Astrocyte of the spinal cord (primary cell): ENCODE measurements at places on chromosomes 11 and 22.

- no peak for DNase-seq
Observed at GRCh38 chr11:69499186-69499917, 17.9 kb downstream of the LINC01488 start.

- DNase-seq = no peak
Observed at GRCh38 chr11:60813324-60813723, 28.2 kb downstream of the MS4A10 start.

- DNase-seq = no peak
Observed at GRCh38 chr11:12019866-12020416, 11.5 kb upstream of the DKK3 start.

GRCh38 chr11:28615542-28615941, 507.4 kb downstream of the METTL15 start:
- peak; percentile 31 for DNase-seq

DNA sequence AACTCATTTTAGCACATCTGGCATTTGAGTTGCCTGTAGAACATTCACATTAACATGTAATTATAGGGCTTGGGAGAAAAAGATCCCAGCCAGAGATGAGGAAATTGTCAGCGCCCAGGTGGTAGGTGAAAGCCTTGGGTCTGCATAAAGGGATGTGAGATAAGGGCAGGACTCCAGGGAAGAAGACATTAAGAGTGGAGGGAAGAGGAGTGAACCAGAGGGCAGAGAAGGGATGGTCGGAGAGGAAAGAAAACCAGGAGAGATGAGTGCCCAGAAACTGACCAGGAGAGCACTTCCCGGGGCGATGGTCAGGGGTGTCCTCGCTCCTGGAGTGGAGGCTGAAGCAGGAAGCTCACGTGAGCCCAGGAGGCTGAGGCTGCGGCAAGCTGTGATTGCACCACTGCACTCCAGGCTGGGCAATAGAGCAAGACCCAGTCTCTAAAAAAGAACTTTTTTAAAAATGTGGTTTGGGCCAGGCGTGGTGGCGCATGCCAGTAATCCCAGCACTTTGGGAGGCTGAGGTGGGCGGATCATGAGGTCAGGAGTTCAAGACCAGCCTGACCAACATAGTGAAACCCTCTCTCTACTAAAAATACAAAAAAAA, 20.3 kb upstream of the DGKZ start:
- DNase-seq = no peak

DNA sequence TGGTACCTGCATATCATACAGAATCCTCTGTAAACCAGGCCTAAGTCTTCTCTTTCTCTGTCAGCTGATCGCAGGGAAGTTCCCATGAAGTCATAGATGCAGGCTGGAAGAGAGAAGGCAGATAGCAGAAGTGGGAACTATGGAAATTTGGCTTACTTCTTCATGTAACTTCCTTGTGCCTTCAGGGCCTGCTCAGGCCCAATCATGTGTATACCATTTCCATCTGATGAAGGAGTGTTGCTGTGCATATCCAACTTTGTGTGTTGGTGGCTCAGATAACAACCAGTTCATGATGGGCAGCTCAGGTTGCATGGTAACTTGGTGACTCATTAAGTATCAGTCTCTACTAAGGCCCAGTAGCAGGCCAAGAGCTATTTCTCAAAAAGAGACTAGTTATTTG, 53.1 kb upstream of the CEP295 start:
- no peak for DNase-seq

DNA sequence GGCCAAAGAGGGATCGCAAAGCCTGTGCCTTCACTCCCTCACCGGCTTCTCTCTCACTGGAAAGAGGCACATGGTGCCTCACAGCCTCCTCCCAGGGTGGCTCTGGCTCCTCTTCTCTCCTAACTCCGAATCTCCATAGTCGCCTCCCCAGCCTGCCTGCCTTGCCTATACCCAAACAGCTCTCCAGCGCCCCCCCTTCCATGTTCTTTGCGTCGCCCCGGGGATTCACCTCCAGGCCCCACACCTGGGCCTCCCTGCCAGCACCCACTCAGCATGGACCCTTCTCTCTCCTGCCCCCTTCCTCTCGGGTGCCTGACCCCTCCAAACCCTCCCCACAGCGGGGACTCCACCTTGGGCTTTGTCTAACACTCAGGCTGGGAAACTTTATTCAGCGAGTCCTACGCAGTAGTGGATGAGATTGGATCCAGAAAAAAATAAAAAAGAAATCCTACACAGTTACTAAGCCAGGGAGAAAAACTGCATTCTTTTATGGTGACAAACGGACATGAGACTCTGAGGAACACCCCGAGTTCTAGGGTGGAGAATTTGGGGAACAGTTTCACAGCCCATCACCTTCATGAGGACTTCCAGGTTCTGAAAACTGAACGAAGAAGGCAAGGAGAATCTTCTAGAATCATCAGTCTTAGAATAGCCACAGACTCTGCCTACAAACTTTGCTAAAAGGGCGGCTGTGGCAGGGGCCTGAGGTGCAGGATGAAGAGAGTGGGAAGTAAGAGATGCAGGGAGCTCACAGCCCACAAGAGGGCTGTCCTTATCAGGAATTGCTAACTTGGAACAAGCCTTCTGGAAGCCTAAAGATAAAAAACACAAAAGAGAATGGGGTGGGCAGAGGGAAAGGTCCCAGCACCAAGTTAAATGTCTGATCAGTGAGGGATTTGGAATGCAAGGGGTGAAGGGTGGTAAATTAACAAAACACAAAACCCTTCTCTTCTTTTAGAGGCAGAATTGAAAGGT, 5.3 kb downstream of the PPM1F start:
- DNase-seq = peak; percentile 59

GRCh38 chr11:62553839-62554361, 7.3 kb upstream of the AHNAK start:
- peak; percentile 89 for DNase-seq

GRCh38 chr11:67002297-67002913, 20.5 kb upstream of the SYT12 start:
- no peak for DNase-seq

GRCh38 chr22:27801202-27801615, 347 bp downstream of the MN1 start:
- peak; percentile 39 for DNase-seq

- peak; percentile 0 for DNase-seq
Observed at GRCh38 chr11:70751142-70751734, 352.9 kb downstream of the CTTN start.

DNA sequence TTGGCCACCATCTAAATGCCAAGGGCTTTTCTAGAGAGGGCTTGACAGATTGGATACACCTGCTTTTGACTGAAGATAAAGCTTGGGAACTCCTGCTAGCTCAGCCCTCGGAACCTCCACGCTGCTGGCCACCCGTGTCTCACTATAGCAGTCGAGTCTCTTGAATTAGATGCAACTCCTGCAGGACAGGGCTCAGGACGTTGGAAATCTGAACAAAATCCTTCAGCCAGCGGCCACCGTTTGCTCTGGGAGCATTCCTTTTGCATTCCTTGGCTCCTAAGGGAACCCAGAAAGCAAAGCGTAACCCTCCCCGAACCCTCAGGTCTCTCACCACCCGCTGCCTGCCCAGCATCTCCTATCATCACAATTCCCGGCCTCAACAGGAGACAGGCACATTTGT, 77.8 kb downstream of the GRIK4 start:
- no peak for DNase-seq

DNA sequence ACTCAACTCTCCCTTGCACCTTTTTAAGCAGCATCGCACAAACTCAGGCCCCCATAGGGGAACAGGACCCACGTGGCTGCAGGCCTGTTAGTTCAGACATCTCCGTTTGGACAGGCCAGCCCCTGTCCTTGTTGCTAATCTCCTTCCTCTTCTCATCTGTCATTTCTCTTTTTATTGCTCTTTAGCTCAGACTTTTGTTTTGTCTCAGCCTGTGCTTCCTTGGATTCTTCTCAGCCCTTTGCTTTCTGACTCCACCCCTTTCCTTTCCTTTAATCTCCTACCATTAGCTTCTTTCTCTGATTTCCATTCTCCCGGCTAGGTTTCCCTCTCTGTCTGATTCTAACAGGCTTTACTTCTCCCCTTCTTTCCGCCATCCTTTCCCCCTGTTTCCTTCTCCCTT, 68.7 kb downstream of the SCN3B start:
- DNase-seq = no peak

DNA sequence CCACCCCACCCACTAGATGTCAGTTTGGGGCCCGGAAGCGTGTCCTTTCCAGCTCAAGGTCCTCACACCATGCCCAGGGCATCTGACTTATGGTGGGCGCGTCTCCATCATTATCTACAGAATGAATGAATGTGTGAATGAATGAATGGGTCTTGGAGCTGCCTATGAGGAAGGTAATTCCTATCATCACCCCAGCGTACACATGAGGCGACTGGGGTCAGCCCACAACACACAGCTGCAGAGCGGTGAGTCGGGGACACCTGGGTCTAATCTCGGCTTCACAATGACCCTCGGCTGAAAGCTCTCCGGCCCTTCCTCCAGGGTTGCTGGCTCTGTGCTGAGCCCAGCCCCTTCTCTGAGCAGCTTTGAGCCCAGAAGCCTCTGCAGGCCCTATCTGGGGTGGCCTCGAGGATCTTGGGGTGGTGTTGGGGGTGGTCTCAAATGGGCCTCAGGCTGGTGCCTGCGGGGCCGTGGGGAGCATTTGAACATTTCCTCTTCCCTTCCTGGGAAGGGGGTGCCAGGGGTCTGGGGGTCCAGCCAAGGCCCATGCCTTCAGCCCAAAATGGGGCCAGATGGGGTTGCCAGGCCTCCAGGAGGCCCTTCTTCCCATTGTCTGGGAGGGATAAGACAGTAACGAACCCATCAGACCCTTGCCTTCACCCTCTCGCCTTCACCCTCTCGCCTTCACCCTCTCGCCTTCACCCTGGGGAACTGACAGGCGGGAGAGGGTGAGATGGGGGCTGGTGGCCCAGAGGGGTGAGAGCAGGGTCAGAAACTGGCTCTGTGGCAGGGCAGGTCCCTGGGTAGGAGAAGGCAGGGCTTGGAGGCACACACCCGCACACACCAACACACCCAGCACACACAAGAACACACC, 82.4 kb downstream of the MYEOV start:
- no peak for DNase-seq

DNA sequence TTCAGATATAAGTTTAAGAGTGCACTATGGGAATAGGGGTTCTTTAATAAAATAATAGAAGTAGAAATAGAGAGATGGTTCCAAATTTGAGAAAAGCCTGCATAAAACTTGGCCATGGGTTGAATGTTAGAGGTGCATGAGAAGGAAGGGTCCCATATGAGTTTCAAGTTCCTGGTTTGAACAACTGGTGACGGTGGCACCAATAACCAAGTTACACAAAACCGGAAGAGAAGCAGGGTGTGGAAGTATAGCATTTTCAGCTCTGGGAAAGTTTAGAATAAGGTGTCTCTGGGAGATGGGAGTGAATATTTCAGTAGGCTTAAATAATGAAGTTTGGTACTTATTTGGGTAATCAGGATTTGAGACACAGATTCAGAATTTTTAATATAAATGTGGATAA, 2.4 kb downstream of the CASP1 start:
- DNase-seq = no peak

DNA sequence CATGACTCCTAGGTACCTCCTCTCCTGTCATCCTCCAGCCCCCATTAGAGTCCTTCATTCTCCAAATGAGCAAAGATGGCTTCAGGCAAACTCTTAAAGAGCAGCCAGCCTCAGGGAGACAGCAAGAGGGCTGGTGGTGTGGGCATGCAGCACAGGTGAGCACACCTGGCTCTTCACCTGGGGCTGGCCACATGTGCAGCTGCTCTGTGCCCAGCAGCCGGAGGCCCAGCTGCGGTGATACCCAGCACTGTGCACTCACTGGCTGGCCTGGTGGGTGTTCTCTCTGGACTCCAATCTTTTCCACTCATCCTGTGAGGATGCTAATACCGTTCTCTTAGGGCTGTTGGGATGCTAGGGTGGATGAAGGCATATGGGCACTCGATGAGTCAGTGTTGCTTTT, 106.1 kb upstream of the PARVA start:
- no peak for DNase-seq

- DNase-seq = no peak
Observed at GRCh38 chr11:110764485-110764884, 52.2 kb upstream of the ARHGAP20 start.

- no peak for DNase-seq
Observed at GRCh38 chr11:65206901-65207300, 25.2 kb downstream of the CAPN1 start.

DNA sequence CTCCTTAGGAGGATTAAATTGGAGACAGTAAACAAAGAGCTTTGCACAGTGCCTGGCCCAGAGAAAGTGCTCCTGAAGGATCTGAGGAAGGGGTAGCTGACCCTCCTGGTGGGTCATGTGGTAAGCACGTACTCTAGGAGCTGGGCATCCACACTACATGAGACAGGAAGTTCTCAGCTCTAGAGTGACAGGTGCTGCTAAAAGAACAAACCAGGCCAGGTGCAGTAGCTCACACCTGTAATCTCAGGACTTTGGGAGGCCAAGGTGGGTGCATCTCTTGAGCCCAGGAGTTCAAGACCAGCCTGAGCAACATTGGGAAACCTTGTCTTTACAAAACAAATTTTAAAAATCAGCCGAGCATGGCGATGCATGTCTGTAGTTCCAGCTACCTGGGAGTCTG, 13.1 kb downstream of the SLC43A1 start:
- DNase-seq = no peak

DNA sequence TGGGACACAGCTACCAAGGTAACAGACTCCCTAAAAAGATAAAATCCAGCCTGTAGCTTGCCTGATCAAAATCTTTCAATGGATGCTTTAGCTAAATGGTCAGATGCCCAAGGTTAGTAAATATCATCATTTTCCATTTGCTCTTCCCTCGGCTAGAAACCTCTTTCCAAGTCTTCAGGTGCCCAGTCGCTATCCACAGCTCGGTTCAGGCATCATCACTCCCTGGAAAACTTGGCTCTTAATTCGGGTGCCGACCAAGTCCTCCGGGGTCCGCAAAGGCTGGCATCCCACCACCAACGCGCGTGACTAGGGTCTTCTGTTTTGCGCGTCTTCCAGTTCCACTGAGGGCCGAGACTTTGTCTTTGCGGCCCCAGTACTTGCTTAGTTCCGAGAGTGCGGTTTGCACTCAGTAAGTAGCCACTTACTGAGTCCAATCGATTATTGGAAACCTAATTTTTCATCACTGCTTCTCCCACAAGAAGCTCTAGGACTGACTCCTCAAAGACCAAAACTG, 44.3 kb downstream of the OR4D9 start:
- peak; percentile 38 for DNase-seq

DNA sequence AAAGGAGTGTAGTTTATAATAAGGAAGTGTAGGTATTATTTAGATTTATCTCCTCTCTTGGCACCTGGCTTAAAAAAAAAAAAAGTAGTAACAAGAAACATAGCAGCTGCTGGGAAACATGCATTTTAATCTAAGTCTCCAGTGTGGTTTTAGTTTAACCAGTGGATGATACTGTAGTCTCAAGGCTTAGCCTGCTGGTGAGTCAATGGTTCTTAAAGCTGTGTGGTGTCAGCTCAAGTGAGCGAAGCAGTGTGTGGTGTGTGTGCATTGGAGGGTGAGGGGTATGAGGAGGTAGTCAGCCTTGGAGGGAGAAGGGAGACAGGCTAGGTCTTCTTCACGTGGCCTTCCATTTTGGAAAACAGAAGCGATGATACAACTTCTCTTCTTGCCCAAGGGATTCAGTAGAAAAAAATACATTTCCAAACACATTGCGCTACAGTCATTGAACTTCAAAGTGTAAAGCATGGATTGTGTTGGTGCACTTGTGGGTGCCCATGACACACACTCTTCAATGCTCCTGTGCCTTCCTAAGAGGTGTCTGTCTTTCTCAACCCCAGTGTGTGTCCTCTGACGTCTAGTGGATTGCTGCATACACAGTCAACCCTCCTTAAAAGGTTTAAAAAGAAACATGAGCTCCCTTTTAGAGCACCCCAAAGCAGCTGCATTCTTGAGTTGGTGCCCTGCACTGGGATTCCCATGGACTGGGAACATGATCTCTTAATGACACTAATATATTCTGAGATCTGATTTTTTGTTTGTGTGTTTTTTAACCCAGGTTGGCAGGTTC, 40.1 kb downstream of the ZBTB16 start:
- peak; percentile 52 for DNase-seq
